Stimulated activated CD4-positive, alpha-beta T cell treated with anti-CD3 and anti-CD28 coated beads, Interleukin-2, amount 100 ng/mL, for 4 hours (primary cell): ENCODE measurements at places on chromosomes 7 and 10.

DNA sequence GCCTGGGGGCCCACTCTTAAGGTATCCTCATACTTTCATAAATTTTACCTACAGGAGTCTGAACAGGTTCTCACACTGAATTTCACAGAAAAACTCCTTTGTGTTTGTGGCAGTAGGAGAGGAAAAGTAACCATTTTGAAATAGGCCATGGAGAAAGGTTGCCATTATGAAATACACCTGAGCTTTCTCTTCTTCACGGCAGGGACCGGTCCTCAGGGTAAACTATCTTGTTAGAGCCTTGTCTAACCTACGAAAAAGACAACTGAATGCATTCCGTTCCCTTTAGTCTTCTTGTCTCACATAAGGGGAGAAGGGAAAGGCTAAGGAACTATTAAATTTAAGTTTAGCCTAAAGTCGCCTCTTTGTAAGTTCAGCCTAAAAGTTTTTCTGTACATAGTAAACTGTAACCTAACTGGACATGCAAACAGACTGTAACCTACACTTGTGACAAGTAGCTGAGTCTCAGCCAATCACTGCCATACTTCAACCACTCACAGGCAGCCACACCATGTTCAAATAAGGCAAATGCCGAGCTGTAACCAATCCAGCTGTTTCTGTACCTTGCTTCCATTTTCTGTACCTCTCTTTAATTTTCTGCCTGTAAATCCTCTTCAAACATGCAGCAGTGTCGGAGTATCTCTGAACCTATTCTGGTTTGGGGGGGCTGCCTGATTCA, 14.2 kb upstream of the RNF32 start:
- DNase-seq: no peak

GRCh38 chr10:78559661-78560340, 509.0 kb upstream of the ZMIZ1 start:
- no peak for DNase-seq

DNA sequence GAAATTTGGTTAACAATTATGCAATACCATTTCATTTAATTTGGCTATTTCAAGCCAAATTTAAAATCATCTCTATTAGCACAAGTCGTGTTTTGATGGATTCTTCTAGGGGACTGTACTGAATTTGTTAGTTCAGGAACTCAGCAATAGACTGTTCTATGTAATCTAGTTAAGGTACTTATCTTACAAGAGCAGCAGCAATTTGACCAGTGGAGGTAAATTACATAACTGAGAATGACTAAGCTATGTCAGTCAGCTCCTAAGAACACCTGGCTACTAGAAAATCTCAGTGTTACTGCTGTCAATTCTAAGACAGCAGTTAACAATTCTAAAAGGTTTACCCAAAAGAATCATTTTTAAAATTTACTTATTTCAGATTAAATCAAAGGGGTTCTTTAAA, 513.9 kb upstream of the ZWINT start:
- DNase-seq: no peak

- no peak for DNase-seq
Measured at GRCh38 chr10:44933451-44934321, 22.5 kb downstream of the TMEM72 start.

DNA sequence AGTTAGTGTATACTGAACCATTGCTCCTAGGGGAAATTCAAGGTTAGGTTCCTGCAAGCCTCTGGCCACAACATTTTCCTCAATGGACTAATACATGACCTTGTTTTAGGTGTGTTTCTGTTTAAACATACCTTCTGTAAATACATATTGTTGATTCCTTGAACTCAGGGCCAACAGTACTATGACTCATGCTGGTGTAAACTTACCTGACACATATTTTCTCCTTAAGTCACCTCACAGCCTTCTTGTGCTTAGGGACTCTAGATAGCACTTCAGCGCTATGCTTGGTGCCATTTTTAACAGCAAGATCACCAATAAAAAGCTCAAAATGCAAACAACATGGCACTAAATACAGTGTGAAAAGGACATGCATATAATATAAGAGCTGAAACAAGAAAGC, 176.4 kb downstream of the TAX1BP1 start:
- DNase-seq: no peak

DNA sequence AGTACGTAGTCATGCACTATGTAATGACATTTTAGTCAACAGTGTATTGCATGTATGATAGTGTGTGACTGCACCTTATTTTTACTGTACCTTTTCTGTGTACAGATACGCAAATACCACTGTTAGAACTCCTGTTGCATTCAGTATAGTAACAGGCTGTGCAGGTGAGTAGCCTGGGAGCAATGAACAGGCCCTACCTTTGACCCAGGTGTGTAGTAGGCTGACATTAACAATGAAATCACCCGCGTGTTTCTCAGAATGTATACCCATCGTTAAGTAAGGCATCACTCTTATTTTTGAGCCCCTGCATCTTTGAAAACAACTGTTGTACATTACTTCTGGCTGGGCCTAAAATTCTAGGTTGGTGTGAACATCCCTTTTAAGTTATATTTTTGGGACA, 41.6 kb downstream of the DAGLB start:
- DNase-seq: no peak

DNA sequence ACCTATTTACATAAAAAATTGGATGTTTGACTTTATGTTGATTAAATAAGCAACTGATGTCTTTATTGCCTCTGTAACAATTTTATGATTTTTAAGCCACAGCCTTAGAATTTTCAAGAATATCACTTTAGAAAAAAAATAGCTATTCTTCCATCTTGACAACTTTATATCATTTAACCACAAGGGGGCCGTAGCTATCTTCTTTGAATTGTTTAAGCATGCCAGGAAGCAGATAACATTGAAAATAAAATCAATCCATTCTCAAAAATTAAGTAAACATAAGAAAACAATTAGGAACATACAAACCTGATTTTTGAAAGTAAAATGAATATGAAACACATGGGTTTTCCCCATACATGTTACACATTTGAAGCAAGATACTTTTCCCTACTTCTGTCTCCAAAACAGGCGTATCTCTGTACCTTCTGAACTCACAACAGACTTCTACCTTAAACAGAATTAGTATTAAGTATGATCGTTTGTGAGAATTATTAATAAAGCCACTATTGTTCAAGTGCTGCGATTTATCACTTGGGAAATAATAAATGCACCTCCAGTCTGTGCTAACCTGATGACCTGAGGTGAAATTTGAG, 209.0 kb downstream of the CACNA2D1 start:
- no peak for DNase-seq

DNA sequence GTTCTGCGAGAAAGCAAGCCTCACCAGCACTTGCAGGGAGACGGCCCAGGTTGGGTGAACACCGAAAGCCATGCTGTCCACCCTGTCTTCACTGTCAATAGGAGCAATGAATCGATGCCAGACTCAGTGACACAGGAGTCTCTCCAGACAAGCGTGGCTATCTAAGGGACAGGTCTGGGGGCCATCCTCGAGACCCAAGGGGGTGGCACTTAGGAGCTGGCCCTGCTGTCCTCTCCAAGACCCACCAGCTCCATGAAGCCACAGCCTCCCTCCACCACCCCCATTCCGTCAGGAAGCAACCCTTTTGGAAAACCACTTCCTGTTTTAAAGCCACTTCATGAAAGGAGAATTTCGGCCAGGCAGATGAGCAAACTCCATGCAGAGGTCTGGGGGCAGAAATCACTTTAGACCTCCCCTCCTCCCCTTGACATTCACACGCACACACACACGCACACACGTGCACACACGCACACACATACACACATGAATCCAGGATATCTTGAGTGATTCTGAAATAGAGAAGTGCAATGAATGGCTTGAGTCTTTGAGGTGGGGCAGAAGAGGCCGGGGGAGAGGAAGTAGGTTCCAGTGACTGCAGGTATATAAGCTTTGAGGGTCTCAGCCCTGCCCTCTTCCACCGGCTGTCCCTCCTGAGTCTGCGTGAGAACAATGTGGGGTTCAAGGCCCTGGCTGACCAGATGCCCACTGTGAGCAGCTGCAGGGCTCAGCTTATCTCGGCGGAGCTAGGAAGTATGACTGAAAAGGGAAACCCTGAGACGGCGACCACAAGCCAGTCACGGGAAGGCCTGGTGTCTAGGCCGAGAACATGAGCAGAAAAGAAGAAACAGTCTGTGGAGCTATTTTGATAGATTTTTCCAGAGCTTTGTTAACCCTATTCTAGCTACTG, 25.0 kb downstream of the RGS10 start:
- DNase-seq: peak; percentile 31

DNA sequence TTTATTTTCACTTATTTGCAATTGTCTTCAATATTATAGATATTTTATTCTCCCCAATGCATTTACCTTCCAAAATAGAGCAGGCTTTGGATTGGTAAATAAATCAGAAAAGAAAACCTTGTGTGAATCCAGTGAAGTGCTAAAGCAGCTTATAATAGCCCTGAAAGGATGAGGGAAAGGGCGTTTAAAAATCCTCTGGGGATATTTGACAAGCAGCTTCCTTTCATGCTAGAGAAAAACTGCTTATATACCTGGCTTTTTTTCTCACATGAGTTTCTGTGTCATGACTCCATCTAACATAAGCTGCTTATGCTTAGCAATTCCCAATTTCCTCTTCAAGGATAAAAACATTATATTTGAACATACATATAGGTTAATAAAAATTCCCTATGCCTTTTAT, 221.6 kb upstream of the SEMA3E start:
- no peak for DNase-seq

GRCh38 chr7:51543801-51544553, 227.4 kb upstream of the COBL start:
- no peak for DNase-seq

- no peak for DNase-seq
Measured at GRCh38 chr10:21929070-21929469, 74.5 kb downstream of the DNAJC1 start.

DNA sequence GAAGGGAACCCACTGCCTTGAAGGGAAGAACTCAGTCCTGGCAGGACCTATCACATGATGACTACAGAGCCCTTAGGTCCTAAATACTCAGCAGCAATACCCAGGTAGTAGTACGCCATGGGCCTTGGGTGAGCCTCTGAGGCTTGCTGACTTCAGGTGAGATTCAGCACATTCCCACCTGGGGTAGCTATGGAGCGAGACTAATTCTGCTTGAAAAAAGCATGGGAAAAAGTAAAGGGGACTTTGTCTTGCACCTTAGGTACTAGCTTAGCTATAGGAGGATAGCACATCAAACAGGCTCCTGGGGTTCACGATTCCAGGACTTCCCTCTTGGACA, 98.2 kb upstream of the MEOX2 start:
- no peak for DNase-seq
